NB4 (cell line): ENCODE measurements at places on chromosomes 7 and 10.

GRCh38 chr10:115095758-115096157, 2.6 kb downstream of the ATRNL1 start:
- DNase-seq, result no peak

GRCh38 chr7:156079156-156079555, 266.9 kb upstream of the SHH start:
- no peak for DNase-seq

DNA sequence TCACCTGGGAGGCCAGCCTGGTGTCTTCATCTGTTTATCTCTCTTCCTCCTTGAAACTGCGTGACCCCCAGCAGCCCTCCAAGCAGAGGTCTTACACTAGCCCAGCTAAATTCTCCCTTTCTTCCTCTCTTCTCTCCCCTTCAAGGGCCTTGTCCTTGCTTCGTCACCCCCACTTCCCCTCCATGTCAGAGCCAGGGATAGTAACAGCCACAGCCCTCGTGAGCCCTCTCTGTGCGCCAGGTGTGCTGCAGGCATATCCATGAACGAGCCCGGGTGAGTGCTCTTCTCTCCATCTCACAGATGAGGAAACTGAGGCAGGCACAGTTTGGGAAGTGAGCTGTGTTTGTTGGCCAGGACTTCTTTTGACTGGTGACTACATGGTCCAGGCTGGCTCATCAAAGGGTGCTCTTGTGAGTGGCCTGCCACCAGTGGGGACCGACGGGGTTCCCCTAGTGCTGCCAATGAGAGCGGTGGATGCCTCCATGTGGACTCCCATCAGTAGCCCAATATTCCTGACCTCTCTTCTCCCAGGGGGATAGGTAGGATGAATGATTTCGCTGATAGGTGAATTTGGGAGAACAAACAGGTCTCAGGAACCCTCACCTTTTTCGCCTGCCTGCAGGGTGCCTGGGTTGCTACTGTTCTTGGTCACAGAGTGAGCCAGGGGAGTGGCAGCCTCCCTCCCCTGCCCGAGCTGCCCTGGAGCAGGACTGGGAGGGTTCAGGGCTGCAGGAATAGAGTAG, 38.1 kb downstream of the ADRA2A start:
- no peak for DNase-seq

DNA sequence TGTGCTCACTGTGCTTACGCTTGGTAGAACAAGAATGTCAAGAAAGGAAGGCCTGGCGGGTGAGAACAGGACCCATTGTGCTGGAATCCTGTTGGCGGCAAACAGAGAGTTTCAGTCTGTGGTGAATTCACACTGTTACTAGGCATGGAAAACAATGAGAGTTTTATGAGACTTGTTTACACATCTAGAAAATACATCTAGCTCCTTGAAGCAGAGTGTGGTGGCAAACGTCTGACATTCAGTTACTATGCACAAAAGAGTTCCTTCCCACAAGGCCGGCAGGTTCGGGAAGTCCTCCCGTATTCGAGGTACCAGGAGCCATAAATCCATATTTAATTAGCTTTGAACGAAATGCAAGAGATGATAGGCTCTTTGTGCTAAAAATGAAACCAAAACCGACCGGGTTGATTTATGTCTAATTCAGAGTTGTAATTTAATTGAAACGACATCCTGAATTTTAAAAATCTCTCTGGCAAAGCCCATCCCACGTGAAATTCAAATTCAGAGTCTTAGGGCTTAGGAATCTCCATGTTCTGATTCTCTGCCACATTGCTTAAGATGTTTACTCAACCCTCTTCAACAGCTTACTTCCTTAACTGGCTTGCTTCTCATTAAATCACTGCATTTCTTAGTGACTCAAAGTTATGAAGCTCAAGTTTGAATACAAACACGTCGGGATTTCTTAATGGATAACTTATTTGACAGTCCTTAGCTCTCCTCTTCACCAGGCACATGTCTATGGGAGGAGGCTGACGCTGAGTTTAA, 299.9 kb upstream of the PITRM1 start:
- DNase-seq, result no peak

DNA sequence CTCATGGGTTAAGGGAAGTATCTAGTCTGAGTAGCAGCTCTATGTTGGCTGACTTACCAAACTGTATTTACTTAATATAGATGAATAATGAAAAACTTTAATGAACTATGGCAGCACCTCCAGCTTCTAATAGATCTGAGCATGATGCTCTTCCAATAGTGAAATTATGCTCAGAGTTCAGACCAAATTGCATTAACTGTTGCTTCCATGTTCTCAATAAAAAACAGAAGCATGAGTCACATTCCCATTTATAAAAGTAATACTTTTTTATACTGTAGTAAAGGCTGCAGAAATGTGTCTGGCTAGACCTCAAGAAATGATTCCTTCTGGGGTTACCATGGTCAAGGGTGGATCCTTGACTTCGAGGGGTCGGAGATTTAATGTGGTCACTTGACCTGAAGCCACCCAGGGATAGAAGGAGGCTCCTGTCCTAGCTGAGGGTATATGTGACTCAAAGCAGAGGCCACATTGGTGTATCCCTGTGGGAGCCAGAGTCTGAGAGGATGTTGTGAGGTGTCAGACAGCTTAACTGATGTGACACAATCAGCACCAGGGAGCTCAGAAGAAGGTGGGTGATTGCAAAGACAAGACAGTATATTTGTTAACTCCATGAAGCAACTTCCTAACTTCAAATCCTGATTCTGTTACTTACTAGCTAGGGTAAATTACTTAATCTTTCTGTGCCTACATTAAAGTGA, 19.8 kb upstream of the PLCE1 start:
- no peak for DNase-seq

GRCh38 chr10:95300022-95300539, 9.3 kb upstream of the PDLIM1 start:
- DNase-seq, result no peak

DNA sequence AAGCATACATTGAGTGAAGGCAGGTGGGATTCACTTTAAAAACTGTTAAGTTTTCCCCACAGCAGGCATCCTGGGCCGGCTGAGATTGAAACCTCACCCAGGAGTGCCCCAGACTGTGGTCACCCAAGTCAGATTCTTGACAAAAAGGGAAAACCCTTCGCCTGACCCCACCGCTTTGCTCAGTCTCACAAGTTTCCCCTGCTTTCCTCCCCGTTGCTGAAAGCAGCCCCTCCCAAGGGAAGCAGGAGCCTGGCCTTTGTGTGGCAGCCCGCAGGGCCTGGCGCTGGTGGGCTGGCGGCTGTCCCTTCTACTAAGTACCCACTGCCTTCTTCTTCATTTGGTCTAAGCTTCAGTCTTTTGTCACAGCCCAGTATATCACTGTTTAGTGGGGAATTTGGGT, 16.0 kb downstream of the RNF32 start:
- no peak for DNase-seq

GRCh38 chr10:78176320-78177317, 143.0 kb downstream of the RPS24 start:
- DNase-seq, result no peak

DNA sequence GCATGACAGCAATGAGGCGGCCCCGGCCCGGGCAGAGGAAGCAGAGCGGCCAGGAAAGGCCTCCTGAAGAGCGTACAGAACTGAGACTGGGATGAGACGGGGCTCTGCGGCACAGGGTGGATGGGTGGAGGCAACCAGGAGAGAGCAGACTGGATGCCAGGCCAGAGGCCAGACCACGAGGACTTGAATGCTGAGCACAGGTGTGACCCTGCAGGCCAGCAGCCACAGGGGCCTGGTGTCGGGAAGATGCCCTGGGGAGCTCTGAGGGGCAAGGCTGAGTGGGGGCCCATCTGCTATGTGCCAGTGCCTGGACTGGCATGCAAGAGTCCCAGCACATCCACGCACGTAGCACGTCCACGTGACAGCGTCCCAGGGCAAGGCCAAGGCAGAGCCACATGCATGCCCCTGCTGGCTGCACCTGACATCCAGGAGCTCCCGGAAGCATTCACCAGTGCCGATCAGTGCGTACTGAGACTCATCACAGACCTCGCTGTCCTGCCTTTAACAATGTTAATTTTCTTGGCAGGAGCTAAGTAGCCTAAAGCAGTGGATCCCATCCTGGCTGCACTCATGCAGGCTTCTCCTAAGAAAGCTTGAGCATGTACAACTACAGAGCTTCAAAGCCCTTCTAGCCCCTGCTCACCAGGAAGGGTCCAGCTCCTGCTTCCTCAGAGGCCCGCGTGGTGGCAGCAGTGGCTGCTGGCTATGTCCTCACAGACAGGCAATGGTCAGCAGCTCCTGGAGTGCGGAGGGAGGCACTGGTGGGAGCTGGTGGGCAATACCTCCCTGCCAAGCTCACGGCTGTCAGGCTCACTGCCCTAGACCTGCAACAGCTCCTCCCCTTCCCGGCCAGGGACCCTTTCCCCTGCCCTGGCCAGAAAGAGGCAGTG, 18.0 kb downstream of the GRID1 start:
- no peak for DNase-seq

- DNase-seq, result no peak
Measured at GRCh38 chr7:17056491-17057142, 174.8 kb upstream of the AGR3 start.

- peak; percentile 34 for DNase-seq
Measured at GRCh38 chr10:104253106-104253505, 1.6 kb upstream of the GSTO1 start.
